Activated naive CD4-positive, alpha-beta T cell treated with anti-CD3 and anti-CD28 coated beads for 36 hours (primary cell): ENCODE measurements at places on chromosomes 1 and 21. TPM values are rescaled to one million over a fixed set of nuclear protein-coding genes. Genes with fewer than 3 reads are reported as not detected.
A peak's percentile ranks its signal among the peaks of the same experiment; 100 is the strongest.

DNA sequence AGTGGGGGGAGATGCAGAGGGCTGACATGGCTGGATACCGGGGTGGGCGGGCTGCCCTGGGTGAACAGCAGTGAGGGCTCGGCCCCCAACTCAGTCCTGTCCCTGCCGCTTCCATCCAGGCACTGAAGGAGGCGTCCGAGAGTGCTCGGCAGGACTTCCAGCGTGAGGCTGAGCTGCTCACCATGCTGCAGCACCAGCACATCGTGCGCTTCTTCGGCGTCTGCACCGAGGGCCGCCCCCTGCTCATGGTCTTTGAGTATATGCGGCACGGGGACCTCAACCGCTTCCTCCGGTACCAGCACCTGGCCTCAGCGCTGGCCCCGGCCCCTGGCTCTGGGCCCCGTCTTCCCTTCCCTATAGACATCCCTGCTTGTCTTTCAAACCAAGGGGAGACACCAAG, 15.6 kb downstream of the NTRK1 start:
- H3K36me3 ChIP-seq, result no peaks in the 10 kb centered on the region
- H3K27me3 ChIP-seq, result peaks cover 2% of the 10 kb centered on the region
- H3K4me1 ChIP-seq, result no peaks in the 10 kb centered on the region
- no peak overlapping the region for H3K4me3 ChIP-seq

DNA sequence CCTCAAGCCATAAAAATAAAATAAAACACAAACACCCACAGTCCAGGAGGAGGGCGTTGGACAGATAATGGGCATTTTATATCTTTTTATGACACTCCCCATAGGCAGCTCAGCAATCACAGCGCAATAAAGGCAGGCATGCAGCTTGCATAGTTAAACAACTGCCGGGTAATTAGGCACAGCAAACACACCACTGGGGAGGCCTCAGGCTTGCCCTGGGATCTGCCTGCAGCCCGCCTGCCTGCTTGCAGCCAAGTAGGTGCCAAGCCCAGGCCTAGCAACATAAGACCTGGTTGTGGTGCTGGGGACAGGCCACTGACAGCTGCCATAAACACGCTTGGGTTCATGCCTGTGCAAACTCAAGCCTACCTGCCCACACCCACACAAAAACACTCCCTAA, 54.2 kb downstream of the DMAP1 start:
- peaks cover 29% of the 10 kb centered on the region for H3K4me1 ChIP-seq
- H3K27ac ChIP-seq, result no peak overlapping the region
- H3K4me3 ChIP-seq, result no peak overlapping the region
- peaks cover 2% of the 10 kb centered on the region for H3K36me3 ChIP-seq
- DNase-seq, result no peak
- no peaks in the 10 kb centered on the region for H3K27me3 ChIP-seq

- no peak for DNase-seq
- H3K36me3 ChIP-seq, result no peaks in the 10 kb centered on the region
- H3K4me1 ChIP-seq, result no peaks in the 10 kb centered on the region
Measured at GRCh38 chr1:110170766-110171733, 20.8 kb downstream of the SLC6A17 start.

- H3K4me3 ChIP-seq, result no peak overlapping the region
- no peak overlapping the region for H3K27ac ChIP-seq
- DNase-seq, result no peak
- H3K36me3 ChIP-seq, result no peaks in the 10 kb centered on the region
- H3K4me1 ChIP-seq, result no peaks in the 10 kb centered on the region
- H3K27me3 ChIP-seq, result no peaks in the 10 kb centered on the region
Measured at GRCh38 chr21:19609611-19610010, 1206.0 kb upstream of the TMPRSS15 start.

GRCh38 chr1:234230414-234230862, 142.8 kb upstream of the COA6 start:
- no peaks in the 10 kb centered on the region for H3K36me3 ChIP-seq
- H3K27ac ChIP-seq, result no peak overlapping the region
- peaks cover 13% of the 10 kb centered on the region for H3K4me1 ChIP-seq
- H3K27me3 ChIP-seq, result peaks cover 28% of the 10 kb centered on the region

DNA sequence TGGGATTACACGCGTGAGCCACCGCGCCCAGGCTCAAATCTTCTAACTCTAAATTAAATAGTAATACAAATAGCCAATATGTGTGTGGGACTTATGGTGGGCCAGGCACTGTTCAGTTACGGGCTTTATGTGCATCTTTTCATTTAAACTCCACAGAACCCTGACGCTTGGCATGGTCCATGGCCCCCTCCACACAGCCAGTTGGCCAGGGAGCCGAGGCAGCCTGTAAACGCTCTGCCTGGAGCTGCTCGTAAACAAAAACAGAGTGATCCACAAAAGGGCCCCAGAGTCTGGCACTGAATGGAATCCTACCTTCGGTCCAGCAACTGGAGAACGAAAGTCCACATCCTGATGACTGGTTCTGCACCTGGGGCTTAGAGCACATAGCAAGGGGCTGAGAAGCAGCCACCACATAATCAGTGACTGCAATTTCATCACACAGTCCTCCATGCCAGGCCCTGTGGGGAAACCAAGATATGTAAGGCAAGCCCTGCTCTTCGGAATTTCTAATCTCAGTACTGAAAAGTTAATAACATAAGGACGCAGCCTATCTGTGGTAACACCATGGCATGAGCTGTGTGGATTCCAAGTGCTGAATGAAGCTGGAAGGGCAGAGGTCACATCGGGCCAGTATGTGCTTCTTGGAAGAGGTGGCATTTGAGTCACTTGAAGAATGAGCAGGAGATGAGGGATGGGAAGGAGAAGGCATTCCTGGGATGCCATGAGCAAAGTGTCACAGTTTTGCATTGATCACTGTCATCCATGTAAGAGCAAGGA, 13.5 kb upstream of the ADAMTSL4 start:
- peaks cover 2% of the 10 kb centered on the region for H3K4me1 ChIP-seq
- no peak overlapping the region for H3K4me3 ChIP-seq
- no peak for DNase-seq
- peaks cover 3% of the 10 kb centered on the region for H3K27me3 ChIP-seq

DNA sequence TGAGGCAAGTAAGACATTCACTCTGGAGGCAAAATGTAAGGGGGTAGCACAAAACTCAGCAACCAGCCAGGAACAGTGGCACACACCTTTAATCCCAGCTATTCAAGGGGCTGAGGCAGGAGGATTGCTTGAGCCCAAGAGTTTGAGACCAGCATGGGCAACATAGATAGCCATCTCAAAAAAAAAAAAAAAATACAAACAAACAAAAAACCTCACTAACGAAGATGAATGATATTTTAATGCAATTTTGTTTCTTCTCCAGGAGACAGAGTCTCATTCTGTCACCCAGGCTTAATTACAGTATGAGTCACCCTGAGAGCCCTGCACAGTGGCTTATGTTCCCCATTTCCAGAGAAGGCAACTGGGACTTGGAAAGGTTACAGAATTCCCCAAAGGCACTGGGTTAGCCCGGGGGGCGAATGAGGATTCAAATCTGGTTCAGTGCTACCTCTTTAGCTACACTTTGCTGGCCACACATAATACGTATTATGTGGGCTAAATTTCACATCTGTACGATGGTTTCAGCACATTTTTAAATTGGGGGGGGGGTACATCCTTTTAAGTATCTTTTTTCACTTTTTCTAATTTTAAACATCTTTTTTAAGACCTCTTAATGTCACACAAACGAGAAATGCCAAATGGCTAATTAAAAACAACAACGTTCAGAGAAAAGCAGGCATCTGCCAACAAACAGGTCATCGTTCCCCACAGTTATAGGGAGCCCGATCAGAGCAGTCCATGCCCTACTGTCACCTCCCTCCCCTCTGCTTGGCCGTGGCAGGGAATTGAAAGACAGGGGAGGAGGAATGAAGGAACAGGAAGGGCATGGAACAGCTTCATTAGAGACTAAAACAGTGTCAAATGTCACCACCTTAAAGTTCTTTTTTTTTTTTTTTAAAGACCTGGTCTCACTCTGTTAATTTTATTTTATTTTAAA, 3.5 kb downstream of the CELA2A start:
- H3K27ac ChIP-seq, result no peak overlapping the region
- DNase-seq, result no peak
- H3K36me3 ChIP-seq, result no peaks in the 10 kb centered on the region
- H3K4me3 ChIP-seq, result no peak overlapping the region

DNA sequence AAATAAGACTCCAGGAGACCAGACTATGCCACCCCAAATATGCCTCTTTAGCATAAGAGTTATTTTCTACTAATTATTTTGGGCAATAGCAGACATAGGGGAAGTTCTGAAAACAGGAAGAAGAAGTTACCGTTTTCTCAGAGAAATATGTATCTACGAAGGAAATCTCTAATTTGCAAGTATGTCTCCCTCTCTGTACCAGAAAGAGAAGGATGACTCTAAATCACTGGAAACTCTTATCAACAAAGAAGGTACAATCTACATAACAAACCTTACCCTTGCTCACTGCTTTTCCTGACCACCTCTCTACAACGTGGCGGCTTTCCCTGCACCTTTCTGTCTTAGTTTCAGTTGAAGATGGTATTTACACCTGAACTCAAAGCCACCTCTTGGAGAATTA, 49.0 kb downstream of the OMA1 start:
- peaks cover 21% of the 10 kb centered on the region for H3K36me3 ChIP-seq
- DNase-seq, result no peak
- H3K27me3 ChIP-seq, result no peaks in the 10 kb centered on the region
- no peak overlapping the region for H3K4me3 ChIP-seq

- H3K27me3 ChIP-seq, result peaks cover 6% of the 10 kb centered on the region
- H3K27ac ChIP-seq, result no peak overlapping the region
- no peaks in the 10 kb centered on the region for H3K4me1 ChIP-seq
- no peaks in the 10 kb centered on the region for H3K36me3 ChIP-seq
Measured at GRCh38 chr1:219676012-219676765, 63.3 kb upstream of the ZC3H11B start.

GRCh38 chr1:175171036-175171913, 21.3 kb downstream of the KIAA0040 start:
- H3K4me3 ChIP-seq, result no peak overlapping the region
- H3K27me3 ChIP-seq, result no peaks in the 10 kb centered on the region
- no peak for DNase-seq
- H3K36me3 ChIP-seq, result peaks cover 19% of the 10 kb centered on the region
- no peak overlapping the region for H3K27ac ChIP-seq
- H3K4me1 ChIP-seq, result peaks cover 44% of the 10 kb centered on the region

- H3K27me3 ChIP-seq, result no peaks in the 10 kb centered on the region
- DNase-seq, result peak; percentile 22
- no peaks in the 10 kb centered on the region for H3K36me3 ChIP-seq
- H3K4me1 ChIP-seq, result peaks cover 13% of the 10 kb centered on the region
- H3K27ac ChIP-seq, result peak overlapping the region; percentile 59
- no peak overlapping the region for H3K4me3 ChIP-seq
Measured at GRCh38 chr1:240666568-240667198, 54.7 kb upstream of the GREM2 start.

- H3K4me3 ChIP-seq, result no peak overlapping the region
- no peaks in the 10 kb centered on the region for H3K36me3 ChIP-seq
- H3K4me1 ChIP-seq, result no peaks in the 10 kb centered on the region
- H3K27ac ChIP-seq, result no peak overlapping the region
Measured at GRCh38 chr1:209497729-209498128, 85.8 kb upstream of the CAMK1G start.

- no peak for DNase-seq
- no peaks in the 10 kb centered on the region for H3K27me3 ChIP-seq
- no peaks in the 10 kb centered on the region for H3K4me1 ChIP-seq
- no peak overlapping the region for H3K4me3 ChIP-seq
- no peak overlapping the region for H3K27ac ChIP-seq
Measured at GRCh38 chr1:108719656-108720435, 7.1 kb downstream of the FNDC7 start.

GRCh38 chr1:153122831-153123421, 9.6 kb upstream of the SPRR2F start:
- DNase-seq, result no peak

DNA sequence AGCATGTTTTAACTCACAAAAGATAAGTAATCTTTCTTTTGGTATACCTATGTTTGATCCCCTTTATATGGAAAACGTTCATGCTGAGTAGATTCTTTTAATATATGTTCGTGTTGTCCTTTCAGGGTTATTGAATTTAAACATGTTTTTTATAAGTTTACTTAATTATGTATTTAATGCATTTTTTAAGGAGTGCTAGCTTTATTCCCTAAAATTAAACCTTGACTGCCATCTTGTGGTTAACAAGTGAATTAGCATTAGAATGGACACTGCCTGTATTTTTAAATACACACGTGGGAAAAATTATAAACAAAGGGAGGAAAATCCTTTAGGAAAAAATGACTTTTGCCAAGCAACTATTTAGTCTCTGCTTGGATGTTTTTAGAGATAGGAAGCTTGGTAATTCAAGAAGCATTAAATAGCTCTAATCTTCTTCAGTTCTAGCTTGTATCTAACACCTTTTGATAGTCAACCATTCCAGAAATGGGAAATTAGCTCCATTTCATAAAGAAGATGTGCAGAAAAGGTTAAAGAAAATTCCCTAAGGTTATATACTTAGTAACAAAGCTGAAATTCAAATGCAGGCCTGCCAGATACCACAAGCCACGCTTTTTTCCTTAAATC, 43.0 kb downstream of the UBE2U start:
- H3K27ac ChIP-seq, result no peak overlapping the region
- peaks cover 21% of the 10 kb centered on the region for H3K4me1 ChIP-seq
- peaks cover 5% of the 10 kb centered on the region for H3K27me3 ChIP-seq
- no peak overlapping the region for H3K4me3 ChIP-seq

GRCh38 chr1:41618066-41618825, 133.8 kb upstream of the EDN2 start:
- no peaks in the 10 kb centered on the region for H3K27me3 ChIP-seq
- no peak overlapping the region for H3K27ac ChIP-seq
- H3K4me3 ChIP-seq, result no peak overlapping the region
- no peak for DNase-seq
- peaks cover 26% of the 10 kb centered on the region for H3K4me1 ChIP-seq

DNA sequence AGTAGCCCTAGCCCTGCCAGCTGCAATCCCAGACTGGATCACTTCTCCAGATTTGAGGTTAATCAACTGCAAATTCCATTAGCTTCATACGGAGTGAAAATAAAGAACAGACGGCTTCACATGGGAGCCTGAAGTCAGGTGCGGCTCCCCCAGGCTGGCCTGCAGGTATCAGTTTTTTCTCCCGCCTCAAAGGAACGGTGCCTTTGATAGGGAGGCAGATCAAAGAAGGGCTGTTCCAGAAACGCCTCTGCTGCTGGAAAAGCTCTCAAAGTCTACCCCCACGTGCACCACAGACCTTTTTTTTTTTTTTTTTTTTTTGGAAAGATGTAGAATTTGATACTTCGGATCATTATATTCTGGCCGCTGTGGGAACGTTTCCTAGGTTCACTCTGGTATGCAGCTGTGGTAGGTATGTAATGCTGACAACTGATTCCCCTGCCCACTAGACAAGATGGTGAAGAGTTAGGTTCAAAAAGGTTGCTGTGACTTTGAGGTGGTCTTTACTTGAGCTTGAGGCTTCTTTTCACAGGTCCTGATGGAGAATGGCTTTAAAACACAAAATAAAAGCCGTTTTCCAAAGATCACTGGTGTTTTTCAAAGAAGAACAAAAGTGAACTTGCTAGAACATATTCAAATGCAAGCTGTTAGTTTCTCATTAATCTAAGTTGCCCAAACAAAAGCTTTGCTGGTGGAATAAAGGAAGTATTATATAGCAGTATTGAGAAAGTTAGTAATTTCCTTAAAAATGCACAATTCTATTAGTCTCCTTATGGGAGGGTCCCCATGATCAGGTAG, 189.0 kb upstream of the NFIA start:
- H3K36me3 ChIP-seq, result no peaks in the 10 kb centered on the region
- H3K4me1 ChIP-seq, result no peaks in the 10 kb centered on the region
- no peak for DNase-seq
- H3K27me3 ChIP-seq, result peaks cover 7% of the 10 kb centered on the region
- H3K27ac ChIP-seq, result no peak overlapping the region

Gene KCNA3
- 15.3 TPM for total RNA-seq

Gene NUP210L
- 0.02 TPM for total RNA-seq

Gene ADGRB2
- 0.30 TPM for total RNA-seq

Gene TRIM62
- 1.5 TPM for total RNA-seq

Gene C1QC
- total RNA-seq, result not detected

Gene DMBX1
- total RNA-seq, result not detected

Gene HSD3B2
- not detected for total RNA-seq

Gene TSEN15
- total RNA-seq, result 57.6 TPM

Gene NES
- total RNA-seq, result not detected
